A549 (cell line): ENCODE measurements at places on chromosomes 13 and 19.

- no peak for DNase-seq
These were observed 25.9 kb downstream of the VWA8 start for GRCh38 chr13:41934994-41935393.

- no peak for DNase-seq
These were observed 116.9 kb downstream of the KCTD12 start for GRCh38 chr13:76769271-76769791.

DNA sequence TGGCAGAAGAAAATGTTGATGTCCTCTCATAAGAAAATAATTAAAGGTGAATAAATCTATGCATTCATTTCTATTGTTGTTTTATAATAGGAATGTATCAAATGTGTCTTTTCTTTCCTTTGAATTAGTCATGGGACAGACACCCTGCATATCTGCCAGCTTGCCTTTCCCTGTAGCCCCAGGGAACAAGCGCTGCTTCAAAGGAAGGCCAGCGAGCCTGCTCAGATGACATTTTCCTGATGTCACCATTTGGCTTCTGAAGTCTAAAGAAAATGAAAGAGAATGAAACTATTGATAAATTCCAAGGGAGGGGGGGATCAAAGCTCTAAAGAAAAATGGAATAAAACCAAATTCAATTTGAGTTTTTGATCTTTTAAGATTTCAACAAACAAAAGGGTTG lies 574.8 kb downstream of the IRS2 start:
- peak; percentile 20 for DNase-seq

DNA sequence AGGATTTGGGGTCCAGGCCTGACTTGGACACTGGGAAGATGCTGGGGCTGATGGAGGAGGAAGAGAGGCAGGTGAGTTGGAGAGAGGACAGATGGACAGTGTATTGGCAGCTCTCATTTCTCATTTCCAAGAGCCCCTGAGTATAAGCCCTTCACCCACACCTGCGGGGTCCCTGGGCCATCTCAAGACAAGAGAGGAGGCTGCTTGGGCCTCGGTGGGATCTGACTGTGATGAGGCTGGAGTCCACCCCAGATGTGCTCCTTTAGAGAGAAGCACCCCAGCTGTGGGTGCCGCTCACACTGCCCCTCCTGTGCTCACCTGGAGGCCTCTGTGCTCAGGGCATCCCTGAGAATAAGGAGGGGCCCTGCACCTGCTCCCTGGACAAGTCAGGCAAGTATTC lies 3.7 kb downstream of the LILRA2 start:
- DNase-seq: no peak

DNA sequence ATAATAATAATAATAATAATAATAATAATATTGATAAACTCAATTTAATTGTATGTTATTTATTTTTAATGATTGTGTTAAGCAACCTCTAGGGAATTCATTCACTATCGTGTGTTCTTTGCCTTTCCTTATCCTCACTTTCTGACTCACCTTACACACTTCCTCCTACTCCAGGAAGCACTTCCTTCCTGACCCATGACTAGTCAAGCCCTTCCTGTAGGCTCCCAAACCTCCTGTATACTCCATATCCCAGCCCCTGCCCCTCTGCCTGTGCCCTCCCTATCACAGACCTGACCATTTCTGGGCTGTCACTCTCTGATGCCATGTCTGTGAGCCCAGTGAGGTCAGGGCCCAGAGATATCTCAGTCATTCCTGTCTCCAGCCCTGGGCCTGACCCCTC lies 7.6 kb downstream of the LGALS4 start:
- DNase-seq: no peak

DNA sequence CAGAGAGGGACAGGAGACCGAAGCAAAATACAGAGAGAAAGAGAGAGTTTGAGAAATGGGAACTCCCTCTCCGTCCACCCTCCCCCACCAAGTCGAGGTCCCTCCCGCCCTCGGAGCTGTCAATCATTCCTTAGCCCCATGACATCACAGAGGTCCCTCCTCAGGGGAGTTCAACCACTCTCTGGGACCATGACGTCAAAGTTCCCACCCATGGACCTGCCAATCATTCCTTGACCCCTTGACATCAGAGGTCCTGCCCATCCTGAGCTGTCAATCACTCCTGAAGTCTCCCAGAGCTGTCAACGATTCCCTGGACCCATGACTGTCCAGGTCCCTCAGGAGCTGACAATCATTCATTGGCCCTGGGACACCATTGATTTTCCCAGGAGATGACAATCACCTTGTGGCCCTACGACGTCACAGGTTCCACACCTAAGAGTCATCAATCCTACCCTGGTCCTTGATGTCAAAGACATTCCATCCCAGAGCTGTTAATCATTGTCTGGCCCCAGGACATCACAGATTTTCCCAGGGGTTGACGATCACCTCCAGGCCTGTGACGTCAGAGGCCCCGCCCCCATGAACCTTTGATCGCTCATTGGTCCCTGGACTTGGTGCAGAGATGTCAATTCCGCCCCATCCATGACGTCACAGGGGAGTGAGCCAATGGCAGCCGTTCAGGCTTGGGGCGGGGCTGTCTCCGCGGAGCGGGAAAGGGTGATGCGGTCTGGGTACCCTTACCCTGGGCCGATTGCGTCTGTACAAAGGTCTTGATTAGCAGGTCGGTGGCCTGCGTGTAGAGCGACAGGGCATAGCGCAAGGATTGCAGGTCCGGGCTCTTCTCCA lies 61.7 kb downstream of the COLGALT1 start:
- DNase-seq: peak; percentile 36
